Non-pigmented ciliary epithelial cell (primary cell): ENCODE measurements at places on chromosomes 2 and 18.

GRCh38 chr2:16038621-16039020 lies 98.3 kb downstream of the MYCN start:
- no peak for DNase-seq

DNA sequence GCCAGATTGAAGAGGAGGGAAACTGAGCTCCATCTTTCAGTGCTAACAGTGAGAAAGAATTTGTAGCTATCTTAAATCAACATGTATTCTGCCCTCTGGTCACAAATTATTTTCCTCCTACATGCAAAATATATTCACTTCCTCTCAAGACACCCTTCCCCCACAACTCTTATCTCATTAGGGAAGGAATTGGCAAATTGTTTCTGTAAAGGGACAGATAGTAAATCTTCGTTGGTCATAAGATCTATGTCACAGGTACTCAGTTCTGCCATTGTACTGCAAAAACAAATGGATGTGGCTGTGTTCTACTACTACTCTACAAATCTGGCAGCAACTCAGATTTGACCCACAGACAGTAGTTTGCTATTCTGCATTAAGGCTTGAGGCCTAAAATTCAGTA lies 53.0 kb upstream of the CYP20A1 start:
- no peak for DNase-seq

DNA sequence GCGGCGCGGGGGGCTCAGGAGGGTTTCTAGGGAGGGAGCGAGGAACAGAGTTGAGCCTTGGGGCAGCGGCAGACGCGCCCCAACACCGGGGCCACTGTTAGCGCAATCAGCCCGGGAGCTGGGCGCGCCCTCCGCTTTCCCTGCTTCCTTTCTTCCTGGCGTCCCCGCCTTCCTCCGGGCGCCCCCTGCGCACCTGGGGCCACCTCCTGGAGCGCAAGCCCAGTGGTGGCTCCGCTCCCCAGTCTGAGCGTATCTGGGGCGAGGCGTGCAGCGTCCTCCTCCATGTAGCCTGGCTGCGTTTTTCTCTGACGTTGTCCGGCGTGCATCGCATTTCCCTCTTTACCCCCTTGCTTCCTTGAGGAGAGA lies 5.2 kb downstream of the PROC start:
- no peak for DNase-seq

DNA sequence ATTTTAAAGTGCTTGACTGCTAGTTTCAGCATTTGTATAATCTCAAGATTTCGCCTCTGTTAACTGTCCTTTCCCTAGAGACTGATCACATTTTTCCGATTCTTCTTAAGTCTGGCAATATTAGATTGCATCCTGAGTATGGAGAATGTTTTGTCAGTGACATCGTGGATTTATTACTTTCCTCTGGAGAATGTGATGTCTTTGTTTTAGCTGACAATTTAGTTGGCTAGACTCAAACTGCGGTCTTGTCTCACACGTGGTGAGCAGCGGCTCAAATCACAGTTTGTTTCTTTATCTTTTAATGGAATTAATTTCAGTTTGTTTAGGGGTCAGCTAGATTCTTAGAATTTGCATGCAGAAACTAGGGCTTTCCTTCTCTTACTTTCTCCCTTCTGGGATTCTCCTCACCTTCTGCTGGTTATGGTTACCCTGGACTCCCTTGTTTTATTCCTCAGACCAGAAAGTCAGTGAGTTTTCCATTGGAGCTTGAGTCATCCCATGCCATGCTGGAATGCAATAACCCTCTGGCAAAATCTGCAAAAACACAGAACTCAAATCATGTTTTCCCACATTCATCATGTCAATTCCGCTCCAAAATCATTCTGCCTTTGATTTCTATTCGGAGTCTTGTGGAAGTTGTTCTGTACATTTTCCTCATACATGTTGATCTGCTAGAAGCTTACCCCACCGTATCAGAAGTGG lies 327.2 kb upstream of the TRIB2 start:
- no peak for DNase-seq

- no peak for DNase-seq
These were observed 137.6 kb downstream of the TNS1 start for GRCh38 chr2:217864963-217865772.
